ENCODE measurements at places on chromosomes 1 and 21.

DNA sequence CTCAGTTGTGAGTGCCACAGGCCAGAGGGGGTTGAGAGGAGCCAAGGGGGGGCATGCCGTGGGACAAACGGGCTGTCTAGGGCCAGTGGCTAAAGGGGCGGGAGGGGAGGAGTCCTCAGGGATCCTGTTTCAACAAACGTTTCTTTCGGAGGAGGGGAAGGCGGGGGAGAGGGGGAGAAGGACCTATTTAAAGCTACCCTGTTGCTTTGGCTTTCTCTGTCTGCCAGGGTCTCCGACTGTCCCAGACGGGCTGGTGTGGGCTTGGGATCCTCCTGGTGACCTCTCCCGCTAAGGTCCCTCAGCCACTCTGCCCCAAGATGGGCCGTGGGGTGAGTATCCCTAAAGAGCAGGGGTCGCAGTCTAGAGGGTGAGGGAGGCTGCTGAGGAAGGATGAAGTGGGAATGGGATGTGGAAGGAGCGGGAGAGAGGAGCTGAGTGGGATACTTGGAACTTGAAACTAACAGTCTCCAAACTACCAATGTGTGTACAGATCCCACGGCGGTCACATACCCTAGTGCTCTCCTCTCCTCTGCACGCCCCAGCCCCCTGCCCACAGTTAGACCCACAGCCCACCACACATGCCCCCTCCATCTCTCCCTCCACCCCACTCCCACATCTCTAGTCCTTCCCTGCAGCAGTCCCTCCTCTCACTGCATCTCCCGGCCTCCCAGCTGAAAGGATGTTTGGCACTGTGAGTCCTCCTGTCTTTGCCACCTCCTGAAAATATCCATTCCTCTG lies at the start of gene ATP1A2:
TSS of gene ATP1A2 (plus strand) at position 215 of the 738 bp plus-strand sequence. CDS start at position 318, 103 bp downstream.
- DNase-seq = no peak

- no peak for DNase-seq
These were observed 42.0 kb upstream of the RIPK4 start for GRCh38 chr21:41808846-41809245.

- no peak for DNase-seq
These were observed 1.2 kb downstream of the ELOVL1 start for GRCh38 chr1:43366601-43367025.

DNA sequence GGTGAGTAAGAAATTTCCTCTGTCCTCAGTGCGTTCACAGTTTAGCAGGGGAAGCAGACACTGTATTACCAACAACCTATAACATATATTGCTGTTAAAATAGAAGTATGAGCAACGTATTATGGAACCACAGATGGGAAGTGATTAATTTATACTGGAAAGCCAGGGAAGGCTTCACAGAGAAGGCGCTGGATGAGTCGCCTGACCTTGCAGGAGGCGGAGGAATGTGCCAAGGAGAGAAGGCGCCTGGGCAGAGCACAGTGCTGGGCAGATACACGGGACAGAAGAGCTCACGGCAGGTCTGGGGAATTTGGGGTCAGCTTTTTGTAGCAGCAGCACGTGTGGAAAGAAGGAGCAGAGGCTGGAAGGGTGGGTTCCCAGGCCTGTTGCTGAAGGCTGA lies 116.3 kb downstream of the DHRS3 start:
- peak; percentile 81 for DNase-seq

GRCh38 chr1:200558866-200559459 lies 61.6 kb downstream of the KIF14 start:
- DNase-seq = peak; percentile 36

GRCh38 chr1:92797961-92798360 lies 13.1 kb upstream of the EVI5 start:
- peak; percentile 62 for DNase-seq

GRCh38 chr21:15688016-15688415 lies 41.8 kb upstream of the USP25 start:
- no peak for DNase-seq

- no peak for DNase-seq
These were observed 143.1 kb downstream of the COQ8A start for GRCh38 chr1:227082999-227083746.
